Lower lobe of right lung (tissue), 2 donors: ENCODE measurements at places on chromosomes 16 and 17. TPM values are rescaled to one million over a fixed set of nuclear protein-coding genes. Genes with fewer than 3 reads are reported as not detected.

CCL4L2 gene
- 2.6 TPM for total RNA-seq

- peak overlapping the region; percentile 8 for H3K27ac ChIP-seq
- peak; percentile 23 for DNase-seq
- no peak overlapping the region for H3K4me3 ChIP-seq
- peaks cover 7% of the 10 kb centered on the region for H3K4me1 ChIP-seq
- H3K36me3 ChIP-seq: peaks cover 49% of the 10 kb centered on the region
These were observed 9.0 kb upstream of the CLEC18A start for GRCh38 chr16:69942099-69942491.

ITGAX gene
- total RNA-seq: 188 TPM

- no peak for DNase-seq
- no peaks in the 10 kb centered on the region for H3K4me1 ChIP-seq
- H3K36me3 ChIP-seq: no peaks in the 10 kb centered on the region
- H3K27ac ChIP-seq: no peak overlapping the region
- H3K4me3 ChIP-seq: no peak overlapping the region
- H3K27me3 ChIP-seq: no peaks in the 10 kb centered on the region
These were observed 127.6 kb downstream of the CHD9NB start for GRCh38 chr16:52925143-52925542.

DNA sequence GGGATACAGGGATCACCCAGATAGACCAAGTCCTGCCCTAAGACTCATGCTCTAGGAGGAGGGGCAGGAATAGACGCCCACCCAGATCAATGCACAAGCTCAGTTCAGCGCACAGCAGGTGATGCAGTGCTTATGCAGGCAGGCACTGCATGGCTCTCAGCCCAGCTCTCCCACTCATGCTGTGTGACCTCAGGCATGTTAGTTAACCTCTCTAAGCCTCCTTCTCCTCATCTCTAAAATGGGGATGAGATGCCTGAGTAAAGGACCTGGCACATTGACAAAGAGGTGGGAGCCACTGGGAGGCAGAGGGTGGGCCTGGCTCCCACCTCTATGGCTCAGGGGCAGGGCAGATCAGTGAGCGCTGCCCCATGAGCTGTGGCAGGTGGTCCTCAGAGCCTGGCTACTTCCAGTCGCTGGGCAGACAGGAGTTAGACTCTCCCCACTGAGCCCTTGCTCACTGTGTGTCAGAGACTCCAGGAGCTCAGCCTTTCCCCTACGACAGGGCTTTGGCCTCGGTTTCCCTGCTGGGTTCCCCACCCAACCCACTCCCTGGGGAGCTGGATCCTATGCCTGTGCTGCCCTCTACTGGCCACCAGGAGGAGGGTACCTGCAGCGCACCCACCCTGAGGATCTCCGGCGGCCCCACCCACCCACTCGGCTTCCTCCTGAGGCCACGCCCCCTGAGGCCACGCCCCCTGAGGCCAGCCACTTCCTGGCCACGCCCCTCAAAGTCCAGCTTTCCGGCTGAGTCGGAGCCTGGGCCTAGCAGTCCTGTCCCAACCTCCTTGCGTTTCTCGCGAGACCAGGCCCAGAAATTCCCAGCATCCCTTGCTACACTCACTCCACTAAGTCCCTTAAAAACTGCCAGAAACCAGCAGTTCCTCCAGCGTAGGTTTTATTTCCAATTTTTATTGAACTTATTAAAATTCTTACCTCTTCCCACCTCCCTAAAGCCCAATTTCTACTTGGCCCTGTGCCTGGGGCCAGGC lies 196.1 kb downstream of the GSG1L start:
- no peak overlapping the region for H3K27ac ChIP-seq
- H3K4me1 ChIP-seq: no peaks in the 10 kb centered on the region
- no peaks in the 10 kb centered on the region for H3K36me3 ChIP-seq
- H3K4me3 ChIP-seq: no peak overlapping the region

NUP93 gene
- total RNA-seq: 49.4 TPM

DNA sequence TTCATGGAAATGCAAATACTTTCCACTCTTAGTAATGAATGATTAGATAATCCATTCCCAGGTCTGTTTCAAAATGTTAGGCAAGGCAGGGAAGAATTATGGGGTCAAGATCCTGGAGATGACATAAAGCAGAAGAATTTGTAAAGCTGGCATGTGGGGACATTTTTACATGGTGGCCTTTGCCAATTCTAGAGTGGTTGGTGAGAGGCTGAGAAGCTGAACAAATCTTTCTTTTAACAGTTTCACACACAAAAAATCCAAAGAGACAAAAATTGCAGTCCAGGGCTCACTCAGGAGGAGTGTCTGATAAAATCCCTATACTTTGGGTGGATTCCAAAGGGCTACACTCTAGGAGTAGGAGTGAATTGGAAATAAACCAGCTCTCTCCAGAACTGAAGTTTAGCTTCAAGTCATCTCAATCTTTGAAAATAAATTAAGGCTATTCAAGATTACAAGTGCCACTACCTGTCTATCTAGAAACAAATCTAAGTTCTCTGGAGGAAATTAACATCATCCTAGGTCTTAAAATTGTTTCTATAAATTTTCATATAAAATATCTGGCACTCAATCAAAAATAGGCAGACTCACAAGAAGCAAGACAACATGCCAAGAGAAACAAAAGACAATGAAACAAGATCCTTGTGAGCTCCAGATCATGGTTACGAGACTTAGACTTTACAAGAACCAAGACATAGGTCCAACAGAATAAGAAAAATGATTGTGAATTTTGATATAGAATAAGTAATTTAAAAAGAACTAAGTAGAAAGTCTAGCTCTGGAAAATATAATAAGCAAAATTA lies 113.0 kb upstream of the AXIN2 start:
- H3K27me3 ChIP-seq: no peaks in the 10 kb centered on the region
- H3K36me3 ChIP-seq: no peaks in the 10 kb centered on the region
- peaks cover 11% of the 10 kb centered on the region for H3K4me1 ChIP-seq
- no peak overlapping the region for H3K4me3 ChIP-seq
- H3K27ac ChIP-seq: no peak overlapping the region

NATD1 gene
- 15.7 TPM for total RNA-seq

FLOT2 gene
- 170 TPM for total RNA-seq

DNA sequence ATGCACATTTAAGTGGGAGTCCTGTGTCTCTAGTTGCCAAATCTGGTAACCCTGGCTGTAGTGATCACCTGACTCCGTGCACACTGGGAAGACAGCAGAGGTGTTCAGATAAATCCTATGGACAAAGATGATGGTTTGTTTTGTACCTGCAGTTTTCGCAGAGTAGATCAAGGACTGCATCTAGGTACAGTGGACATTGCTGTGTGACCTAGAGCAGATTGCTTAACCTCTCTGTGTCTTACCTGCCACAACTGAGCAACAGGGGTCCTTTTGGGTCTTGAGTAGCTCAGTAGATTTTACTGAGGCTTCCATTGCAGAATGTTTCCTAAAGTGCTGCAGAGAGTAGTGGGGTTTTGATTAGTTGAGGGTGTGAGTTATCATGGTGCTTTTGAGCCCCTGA lies 160.8 kb downstream of the SHISA9 start:
- H3K27me3 ChIP-seq: no peaks in the 10 kb centered on the region
- H3K4me1 ChIP-seq: no peaks in the 10 kb centered on the region
- H3K36me3 ChIP-seq: no peaks in the 10 kb centered on the region
- H3K27ac ChIP-seq: no peak overlapping the region
- no peak overlapping the region for H3K4me3 ChIP-seq

GRCh38 chr17:72192800-72193192 lies 72.0 kb downstream of the SOX9 start:
- H3K4me3 ChIP-seq: no peak overlapping the region
- no peaks in the 10 kb centered on the region for H3K4me1 ChIP-seq
- H3K27me3 ChIP-seq: no peaks in the 10 kb centered on the region
- no peaks in the 10 kb centered on the region for H3K36me3 ChIP-seq
- H3K27ac ChIP-seq: peak overlapping the region; percentile 58
- DNase-seq: no peak

DNA sequence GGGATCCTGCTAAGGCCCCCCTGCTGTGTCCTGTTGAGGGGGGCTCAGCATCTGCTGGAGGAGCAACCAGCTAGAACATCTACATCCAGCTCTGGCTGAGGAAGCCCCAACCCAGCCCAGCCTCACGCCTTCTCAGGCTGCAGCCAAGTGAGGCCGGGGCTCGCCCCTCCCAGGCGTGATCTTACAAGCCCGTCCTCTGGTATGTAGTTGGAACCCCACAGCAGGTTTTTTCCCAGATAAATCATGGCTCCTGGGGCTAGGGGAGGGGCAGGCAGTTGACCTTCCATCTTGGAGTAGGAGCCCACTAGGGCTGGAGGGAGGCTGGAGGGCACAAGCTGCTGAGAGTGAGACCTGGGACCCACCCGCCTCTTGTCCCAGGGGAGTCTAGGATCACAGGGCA lies 4.7 kb downstream of the FAM83G start:
- no peaks in the 10 kb centered on the region for H3K36me3 ChIP-seq
- H3K4me1 ChIP-seq: peaks cover 22% of the 10 kb centered on the region
- DNase-seq: no peak
- no peak overlapping the region for H3K4me3 ChIP-seq
- H3K27me3 ChIP-seq: no peaks in the 10 kb centered on the region

- no peaks in the 10 kb centered on the region for H3K36me3 ChIP-seq
- H3K4me3 ChIP-seq: no peak overlapping the region
- no peaks in the 10 kb centered on the region for H3K4me1 ChIP-seq
- H3K27ac ChIP-seq: no peak overlapping the region
- H3K27me3 ChIP-seq: no peaks in the 10 kb centered on the region
- DNase-seq: no peak
These were observed 244.8 kb downstream of the CDH8 start for GRCh38 chr16:61791464-61791863.

LPO gene
- not detected for total RNA-seq
